Activated naive CD4-positive, alpha-beta T cell treated with Interleukin-2 at 50 U/mL for 16 hours (primary cell): ENCODE measurements at places on chromosomes 2 and 18.

DNA sequence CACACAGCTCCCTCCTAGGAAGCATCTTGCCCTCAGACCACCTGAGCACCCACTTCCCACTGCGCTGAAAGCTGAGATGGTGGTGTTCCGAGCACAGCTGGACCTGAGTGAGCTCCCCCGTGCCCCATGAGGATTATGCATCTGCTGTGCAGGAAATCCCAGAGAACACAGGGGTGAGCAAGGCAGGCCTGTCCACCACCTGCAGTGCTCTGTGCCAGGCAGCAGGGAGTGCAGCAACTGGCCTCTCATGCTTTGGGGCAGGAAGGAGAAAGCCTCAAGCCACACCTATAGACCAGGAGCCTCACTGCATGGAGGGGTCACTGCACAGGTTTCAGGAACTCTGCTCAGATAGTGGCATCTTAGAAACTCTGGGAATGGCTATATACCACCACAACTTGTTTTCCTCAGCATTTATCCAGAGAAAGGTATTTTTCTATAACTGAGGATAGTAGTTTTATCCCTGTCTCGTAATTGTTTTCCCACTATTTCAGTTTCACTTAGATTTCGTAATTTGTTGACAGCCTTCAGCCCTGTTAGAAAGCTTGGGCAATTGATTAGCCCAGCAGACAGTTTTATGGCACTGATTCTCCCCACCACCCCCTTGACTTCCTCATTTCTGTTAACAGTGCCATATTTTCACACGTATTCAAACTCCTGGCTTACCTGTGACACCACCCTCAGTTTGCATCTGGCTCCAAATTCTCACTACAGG is 144.3 kb upstream of the DAPL1 start:
- no peak for DNase-seq

DNA sequence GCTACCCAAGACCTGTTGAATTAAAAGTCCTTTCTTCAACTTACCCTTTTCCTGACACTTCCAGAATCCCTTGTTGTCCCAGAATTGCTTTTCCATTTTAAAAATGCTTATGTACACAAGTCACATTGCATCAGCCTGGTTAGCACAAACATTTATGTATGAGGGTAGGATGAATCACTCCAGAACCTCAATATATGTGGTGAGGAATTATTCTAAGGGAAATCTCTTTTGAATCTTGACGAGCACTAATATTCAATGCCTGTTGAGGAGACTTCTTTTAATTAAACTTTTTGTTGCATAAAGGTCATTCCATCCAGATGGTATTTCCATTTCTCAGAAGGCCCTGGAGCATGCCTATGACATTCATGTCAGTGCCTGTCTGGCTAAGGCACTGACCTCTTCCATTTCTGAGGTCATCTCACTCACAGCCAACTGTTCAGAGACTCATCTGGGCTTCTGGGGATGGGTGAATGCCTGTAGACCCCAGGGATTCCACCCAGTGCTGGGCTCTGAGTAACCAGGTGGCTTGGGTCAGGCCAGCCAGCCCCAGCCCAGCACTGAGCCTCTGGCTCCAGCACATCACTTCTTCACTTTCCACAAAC is 28.2 kb downstream of the ACMSD start:
- no peak for DNase-seq

- no peak for DNase-seq
Measured at GRCh38 chr2:163312713-163313112, 423.1 kb downstream of the FIGN start.

- no peak for DNase-seq
Measured at GRCh38 chr2:186827411-186827810, 21.6 kb downstream of the ZSWIM2 start.

DNA sequence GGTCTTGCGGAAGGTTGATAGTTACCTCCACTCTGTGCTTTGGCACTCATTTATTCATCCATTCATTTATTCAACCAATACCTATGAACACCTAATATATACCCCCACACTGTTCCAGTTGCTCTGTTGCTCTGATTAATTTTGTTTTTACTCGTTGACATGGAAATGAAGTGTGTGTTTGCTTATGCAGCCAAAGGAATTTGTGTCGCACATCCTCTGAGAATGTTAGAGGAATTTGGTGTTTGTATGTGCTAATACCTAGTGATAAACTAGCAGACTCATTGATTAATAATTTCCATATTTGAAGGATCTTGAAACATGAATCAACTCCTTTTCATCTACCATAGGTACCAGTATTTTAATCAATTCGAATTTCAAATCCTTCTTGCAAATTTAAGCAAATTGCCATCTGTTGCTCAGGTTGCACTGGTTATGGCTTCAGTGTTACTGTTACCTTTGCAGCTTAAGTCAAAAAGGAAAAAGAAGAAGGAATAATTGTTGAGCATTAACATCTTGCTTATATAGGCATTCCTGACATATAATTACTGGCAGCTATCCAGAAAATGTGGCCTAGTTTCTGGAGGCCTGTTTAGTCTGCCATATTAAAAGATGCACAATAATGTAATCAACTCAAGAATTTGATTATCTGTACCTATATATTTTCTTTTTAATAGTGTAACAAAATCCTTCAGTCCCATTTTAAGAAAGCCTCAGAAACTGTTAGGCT is 25.7 kb upstream of the CRIM1 start:
- no peak for DNase-seq

GRCh38 chr2:216429428-216429827 is 17.1 kb downstream of the SMARCAL1 start:
- DNase-seq, result no peak

- no peak for DNase-seq
Measured at GRCh38 chr2:59584958-59585357, 968.5 kb downstream of the BCL11A start.

GRCh38 chr2:31372097-31372496 is 42.4 kb downstream of the XDH start:
- no peak for DNase-seq

- no peak for DNase-seq
Measured at GRCh38 chr2:163264341-163264740, 425.8 kb upstream of the KCNH7 start.

DNA sequence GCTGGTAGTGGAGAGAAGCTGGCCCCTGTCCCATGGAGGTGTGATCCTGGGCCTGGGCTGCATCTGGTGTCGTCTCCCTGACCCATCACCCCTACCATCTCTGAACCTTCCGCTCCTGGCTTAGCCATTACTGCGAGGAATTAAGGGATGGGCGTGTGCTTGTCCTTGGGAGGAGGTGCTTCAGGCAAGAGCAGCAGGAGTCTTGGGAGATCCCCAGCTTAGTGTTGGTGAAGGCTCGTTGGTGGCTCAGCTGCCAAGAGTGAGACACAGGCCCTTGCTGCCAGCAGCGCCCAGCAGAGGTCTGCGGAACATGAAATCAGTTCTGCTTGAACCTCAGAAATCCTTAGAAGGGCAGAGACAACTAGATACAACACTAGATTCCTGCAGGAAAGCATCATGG is 59.9 kb upstream of the TGFA start:
- no peak for DNase-seq

- DNase-seq, result no peak
Measured at GRCh38 chr2:108589781-108590180, 55.5 kb downstream of the LIMS1 start.

DNA sequence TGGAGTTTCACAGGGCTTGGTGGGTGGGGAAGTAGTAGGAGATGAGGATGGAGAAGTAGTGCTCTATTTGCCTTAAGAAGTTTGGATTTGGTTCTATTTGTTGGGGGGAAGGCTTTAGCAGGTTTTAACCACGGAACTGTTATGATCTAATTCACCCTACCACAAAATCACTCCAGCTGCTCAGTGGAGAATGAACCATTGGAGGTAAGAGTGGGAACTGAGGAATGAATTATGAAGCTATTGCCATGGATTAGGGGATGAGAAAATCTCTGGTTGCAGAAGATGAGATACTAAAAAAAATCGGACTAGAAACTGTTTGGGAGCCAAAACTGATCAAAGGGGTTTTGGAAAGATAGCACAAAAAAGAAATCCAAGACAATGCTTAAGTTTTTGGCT is 488.9 kb downstream of the DLGAP1 start:
- DNase-seq, result no peak

DNA sequence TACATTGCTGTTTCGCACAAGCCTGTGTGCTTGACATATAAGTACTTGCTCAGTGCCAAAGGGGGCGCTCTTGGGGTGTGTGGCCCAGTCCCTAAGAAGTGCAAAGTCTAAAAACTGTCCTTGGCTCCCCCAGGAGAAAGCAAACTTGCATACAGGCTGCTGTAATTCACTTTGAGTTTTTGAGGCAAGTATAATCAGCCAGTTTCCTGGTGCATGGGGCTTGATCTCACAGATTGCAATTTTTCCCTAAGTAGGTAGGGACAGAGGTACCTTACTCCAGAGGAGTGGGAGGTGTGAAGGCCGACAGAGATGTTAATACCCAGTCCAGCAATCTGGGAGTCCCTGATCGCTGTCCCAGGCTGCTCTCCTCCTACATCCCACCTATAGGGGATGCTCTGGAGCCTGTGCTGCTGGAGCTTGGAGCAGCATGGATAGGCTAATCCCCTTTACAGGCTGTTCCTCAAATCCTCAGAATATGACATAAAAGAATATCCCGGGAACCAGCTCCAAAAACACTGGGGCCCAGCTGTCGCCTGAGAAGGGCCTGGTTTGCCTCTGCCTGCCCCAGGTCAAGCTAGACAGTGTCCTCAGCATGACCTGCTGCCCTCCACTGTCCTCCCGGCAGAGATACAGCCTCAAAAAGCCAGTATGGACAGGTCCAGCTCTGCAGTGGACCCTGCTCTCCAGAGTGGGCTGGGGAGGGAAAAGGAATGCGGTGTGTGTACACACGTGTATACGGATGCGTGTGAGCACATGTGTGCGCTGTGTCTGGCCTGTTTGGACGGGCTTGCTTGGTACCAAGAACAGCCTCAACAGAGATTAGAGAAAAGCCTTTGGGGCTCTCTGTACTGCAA is 136.5 kb upstream of the HAAO start:
- DNase-seq, result no peak

DNA sequence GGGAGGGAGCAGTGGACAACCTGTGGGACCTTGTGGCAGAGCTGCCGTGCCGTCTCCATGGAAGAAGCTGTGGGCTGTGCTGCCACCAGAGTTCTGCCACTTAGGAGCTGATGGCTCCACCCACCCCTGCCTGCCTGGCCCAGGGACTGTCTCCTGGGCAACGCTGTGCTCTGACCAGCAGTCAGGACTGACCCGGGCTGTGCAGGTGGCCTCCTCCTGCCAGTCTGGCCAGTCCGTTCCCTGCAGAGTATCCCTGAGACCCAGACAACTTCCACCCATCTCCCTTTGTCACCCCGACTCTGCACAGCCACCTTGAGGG is 12.8 kb downstream of the ASIC4 start:
- no peak for DNase-seq

DNA sequence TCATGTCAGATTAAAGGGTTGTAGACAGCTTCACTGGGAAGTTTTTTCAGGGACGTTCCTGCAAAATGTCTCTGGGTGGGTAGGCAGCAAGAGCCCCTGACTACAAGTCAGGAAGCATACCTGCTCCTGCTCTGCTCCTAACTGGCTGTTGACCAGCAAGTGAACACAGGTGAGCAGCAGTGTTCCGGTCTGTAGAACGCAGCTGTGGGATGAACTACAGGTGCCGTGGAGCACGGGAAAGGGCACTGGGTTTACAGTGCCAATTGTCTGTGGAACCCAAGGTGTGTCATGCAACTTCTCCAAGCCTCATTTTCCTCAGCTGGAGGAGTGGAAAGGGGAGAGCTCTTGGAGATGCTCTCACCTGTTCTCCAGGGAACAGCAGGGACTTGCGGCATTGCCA is 6.6 kb downstream of the ASB18 start:
- no peak for DNase-seq

DNA sequence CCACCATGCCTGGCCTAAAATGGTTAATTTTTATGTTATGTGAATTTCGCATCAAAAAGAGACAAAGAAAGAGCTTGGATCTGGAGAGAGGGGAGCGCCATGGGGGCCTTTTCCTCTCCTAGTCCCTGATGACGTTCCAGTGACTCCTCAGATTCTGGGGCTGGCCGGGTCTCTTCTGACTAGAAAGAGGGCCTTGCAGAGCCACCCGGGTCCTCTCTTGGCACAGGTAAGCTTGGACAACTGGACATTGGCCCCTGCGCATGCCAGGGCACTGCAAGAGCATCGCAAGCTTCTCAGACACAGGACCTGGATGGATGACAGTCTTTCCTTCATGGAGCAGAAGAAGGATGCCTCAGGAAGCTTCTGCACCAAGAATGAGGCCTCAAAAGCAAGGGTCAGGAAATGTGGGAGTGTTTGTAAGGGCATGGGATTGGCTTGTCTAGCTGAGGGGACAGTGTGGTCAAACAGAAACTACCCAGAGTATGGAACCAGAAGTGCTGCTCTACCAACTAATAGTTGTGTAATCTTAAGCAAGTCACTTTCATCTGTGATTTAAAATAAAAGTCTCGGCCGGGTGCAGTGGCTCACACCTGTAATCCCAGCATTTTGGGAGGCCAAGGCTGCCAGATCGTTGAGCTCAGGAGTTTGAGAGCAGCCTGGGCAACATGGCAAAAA is 35.2 kb downstream of the FOSL2 start:
- DNase-seq, result no peak

DNA sequence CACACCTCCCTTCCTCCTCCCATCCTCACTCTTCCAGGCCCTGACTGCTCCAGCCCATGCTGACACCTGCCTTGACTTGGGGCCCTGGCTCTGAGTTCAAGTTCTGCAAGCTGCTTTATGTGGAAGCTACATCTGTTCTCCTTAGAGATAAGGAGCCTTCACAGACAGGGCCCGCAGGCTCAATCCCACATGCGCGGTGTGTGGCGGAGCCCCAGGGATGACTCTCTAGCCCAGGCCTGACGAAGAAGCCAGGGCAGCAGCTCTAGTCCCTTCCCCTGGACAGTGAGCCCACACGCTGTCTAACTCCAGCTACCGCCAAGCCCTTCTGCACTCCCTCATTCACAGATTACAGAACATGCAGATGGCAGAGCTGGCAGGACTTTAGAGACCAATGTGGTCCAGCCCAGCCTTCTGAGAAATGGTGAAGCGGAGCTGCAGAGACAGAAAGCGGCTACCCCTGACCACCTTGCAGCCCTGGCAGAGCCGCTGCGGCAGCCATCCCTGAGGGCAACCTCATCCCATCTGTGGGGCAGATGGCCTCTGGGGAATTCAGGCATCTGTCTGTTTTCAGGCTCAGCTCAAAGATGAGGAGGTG is 304.3 kb downstream of the CELF4 start:
- DNase-seq, result no peak

GRCh38 chr2:219603771-219604170 is 6.1 kb downstream of the STK11IP start:
- DNase-seq, result no peak

DNA sequence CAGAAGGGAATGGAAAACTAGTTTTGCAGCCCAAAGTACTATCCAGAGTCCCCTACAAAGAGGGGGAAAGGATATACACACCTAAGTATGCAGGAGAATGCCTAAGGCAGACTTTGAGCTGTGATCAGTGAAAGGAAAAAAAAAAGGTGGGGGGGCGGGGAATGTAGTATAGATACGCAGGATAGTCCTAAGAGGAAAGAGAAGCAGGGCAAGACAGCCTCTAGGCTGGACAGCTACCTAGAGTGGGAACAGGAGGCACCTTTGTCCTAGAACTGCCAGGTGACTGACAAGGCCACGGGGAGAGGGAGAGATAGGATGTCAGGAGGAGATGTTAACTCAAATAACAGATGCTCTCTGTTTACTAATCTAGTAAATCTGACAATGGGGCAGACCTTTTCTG is 6.0 kb downstream of the REEP1 start:
- no peak for DNase-seq

GRCh38 chr2:99545066-99545465 is 55.2 kb upstream of the REV1 start:
- no peak for DNase-seq
